Iris pigment epithelial cell (primary cell): ENCODE measurements at places on chromosomes 12 and 14.

- no peak for DNase-seq
Observed at GRCh38 chr14:33700052-33700451, 250.8 kb downstream of the EGLN3 start.

- no peak for DNase-seq
Observed at GRCh38 chr14:94042433-94043091, 16.4 kb downstream of the OTUB2 start.

- DNase-seq: peak; percentile 69
Observed at GRCh38 chr14:50012644-50013043, 103.7 kb downstream of the VCPKMT start.

DNA sequence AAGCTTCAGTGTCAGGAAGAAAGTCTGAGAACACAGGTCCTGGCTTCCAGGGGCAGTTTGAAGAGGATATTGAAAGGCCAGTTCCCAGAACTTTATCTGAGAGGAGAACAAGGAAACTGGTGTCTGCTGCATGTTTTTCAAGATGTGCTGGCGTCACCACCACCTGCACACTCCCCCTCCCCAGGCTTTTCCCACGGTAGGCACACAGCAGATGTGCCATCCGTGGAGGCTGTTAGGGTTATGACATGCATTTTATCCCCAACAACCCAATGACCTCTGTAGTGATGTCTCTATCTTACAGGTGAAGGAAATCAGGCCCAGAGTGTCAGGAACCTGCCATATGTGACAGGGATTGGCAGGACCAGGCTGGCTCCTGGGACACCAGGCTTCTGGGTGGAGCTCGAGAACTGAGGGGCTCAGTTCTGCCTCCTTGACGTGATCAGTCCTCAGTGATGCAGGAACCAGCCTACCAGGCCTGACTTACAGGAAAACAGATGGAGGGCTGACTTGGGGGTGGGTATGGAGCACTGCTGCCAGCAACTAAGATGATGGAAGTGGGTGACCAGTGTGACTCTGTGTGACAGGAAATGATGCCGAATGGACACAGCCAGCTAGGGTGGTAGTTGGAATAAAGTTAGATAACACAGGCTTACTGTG lies 16.8 kb downstream of the SLC25A47 start:
- DNase-seq: no peak

- DNase-seq: no peak
Observed at GRCh38 chr14:92383805-92384204, 60.8 kb downstream of the SLC24A4 start.

- DNase-seq: peak; percentile 88
Observed at GRCh38 chr12:24600996-24601395, 347.9 kb downstream of the BCAT1 start.
